Putamen (tissue), 1 donor: ENCODE measurements at places on chromosomes 6 and 20.
A peak's percentile ranks its signal among the peaks of the same experiment; 100 is the strongest.

DNA sequence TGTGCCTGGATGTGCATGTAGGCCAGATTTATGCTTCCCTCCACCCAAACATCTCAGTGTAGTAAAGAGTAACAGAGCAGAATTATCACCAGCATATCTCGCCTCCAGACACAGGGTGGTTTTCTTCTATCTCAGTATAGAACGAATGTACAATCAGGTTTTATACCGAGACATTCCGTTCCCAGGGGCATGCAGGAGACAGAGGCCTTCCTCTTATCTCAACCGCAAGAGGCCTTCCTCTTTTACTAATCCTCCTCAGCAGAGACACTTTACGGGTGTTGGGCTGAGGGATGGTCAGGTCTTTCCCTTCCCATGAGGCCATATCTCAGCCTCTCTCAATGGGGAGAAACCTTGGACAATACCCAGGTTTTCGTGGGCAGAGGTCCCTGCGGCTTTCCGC is 36.4 kb upstream of the MC3R start:
- DNase-seq = no peak

GRCh38 chr6:126781582-126781981 is 336.9 kb upstream of the RSPO3 start:
- DNase-seq = no peak

- DNase-seq = no peak
Observed at GRCh38 chr20:35472209-35472608, 16.8 kb downstream of the CEP250 start.

DNA sequence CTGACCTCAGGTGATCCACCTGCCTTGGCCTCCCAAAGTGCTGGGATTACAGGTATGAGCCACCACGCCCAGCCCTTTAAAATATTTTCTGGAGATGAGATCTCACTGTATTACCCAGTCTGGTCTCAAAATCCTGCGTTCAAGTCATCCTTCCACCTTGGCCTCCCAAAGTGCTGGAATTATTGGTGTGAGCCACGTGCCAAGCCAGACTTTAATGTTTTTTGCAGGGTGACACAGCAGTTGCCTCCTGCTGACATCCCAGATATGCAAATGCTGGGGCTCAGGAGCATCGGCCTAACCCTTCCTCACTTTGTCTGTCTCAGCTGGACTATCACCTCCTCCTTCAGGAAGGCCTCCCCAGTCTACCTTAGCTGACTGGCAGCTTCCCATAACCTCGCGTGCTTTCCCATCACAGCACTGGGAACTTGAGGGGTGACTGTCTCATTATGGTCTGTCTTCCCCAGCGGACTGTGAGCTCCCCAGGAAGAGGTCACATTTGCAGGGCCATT is 14.3 kb upstream of the ID1 start:
- no peak for DNase-seq

GRCh38 chr20:57167971-57168701 is 98.3 kb downstream of the BMP7 start:
- no peak for DNase-seq

DNA sequence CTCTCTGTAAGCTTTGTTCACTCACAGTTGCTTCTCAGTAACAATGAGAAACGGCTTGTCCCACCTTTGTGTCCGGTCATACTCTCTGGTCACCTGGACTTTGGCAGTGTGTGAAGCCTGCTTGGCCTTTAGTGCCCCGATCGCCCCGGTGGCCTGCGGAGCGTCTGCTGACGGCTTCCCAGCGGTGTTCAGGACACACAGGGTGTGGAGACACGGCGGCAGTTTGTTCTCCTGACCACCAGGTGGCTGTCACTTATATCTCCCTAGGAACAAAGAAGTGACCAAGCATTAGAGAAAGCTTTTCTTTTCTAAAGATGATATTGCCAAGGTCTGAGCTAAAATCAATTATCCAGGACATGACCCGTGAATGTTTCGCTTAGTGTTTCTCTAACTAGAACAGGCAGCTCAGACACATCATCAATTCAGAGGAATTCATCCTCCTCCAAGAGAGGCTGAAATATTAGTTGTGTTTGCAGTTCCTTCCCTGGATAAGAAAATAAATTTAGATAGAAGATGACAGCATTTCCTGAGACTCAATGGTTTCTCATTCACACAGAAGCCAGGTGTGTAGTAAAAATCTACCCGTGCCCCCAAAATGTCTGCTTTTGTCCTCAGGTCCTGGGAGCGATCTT is 167.4 kb upstream of the THBS2 start:
- no peak for DNase-seq

DNA sequence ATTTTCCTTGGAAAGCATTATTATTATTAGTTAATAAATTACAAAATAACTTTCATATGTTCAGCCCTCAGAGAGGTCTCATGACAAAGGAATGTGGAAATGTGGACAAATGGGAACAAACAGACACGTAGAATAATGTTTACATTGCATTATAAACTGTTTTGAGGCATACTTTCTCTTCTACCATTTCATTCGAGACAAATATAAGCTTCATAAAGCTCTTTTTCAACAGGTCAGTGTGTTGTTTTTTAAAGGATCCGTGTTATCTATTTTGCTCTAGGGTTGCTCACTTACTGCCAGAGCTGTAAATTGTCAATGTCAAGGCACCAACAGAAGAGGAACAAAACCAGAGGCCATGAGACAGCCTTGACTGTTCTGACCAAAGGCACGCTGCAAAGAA is 256.8 kb downstream of the PHACTR1 start:
- no peak for DNase-seq

GRCh38 chr6:27871924-27872638 is 40.1 kb downstream of the OR2B2 start:
- no peak for DNase-seq

GRCh38 chr6:148747471-148748165 is 788 bp downstream of the UST start:
- DNase-seq = no peak

GRCh38 chr6:86535100-86535499 is 402.2 kb upstream of the HTR1E start:
- DNase-seq = no peak

GRCh38 chr6:161101517-161101916 is 109.9 kb downstream of the MAP3K4 start:
- no peak for DNase-seq

DNA sequence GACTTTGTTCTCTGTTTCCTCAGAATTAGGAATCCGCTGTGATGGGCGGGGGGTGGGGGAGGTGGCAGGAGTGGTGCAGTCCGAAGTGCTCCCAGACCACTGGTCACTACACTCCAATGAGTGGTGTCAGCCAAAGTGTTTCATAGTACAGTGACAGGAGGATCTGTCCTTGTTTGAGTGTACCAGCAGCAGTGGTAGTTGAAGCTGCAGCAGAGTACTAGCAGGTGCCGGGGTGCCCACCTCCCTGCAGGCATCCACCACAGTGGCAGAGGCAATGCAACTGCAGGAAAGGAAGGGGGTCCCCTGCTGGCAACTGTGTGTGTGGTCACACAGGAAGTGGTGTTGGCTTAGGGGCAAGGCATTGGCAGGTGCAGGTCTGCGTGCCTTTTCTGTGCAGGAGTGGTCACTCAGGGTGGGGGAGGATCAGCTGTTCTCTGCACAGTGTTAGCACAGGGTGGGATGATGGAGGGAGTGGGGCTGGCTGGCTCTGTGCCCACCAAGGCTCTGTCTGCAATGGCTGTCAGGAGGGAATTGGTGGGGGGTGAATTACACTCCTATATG is 9.7 kb downstream of the HLA-DOB start:
- DNase-seq = no peak

DNA sequence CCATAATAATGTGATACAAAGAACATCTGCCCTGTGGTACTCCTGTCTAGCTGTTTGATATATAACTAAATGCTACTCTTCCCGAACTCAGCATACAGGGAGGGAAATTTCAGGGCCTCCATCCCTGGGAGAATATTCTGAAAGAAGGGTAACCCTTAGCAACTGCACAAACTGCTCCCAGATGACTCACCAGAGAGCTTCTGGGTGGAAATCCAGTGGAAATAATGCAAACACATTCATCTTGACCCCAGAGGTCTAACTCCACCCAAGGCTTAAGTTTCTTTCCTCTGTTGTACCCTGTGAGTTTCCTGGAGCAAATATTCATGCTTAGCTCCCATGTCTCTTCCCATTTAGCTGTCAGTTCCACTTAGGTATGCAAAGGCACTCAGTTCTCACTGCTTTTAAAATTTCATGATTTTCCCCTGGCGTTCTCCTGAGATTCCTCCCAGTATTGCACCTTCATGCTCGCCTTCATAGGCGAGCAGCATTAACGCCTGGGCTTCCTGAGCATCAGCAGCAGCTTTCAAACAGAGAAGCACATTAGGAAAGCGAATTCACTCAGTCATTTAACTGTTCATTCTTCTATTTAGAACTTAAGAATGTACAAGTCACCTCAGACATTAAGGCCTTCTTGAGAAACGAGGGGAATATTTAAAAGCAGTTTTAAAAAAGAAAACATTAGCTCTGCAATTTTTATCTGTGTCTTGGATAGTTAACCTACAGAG is 43.8 kb upstream of the LAMA4 start:
- no peak for DNase-seq

DNA sequence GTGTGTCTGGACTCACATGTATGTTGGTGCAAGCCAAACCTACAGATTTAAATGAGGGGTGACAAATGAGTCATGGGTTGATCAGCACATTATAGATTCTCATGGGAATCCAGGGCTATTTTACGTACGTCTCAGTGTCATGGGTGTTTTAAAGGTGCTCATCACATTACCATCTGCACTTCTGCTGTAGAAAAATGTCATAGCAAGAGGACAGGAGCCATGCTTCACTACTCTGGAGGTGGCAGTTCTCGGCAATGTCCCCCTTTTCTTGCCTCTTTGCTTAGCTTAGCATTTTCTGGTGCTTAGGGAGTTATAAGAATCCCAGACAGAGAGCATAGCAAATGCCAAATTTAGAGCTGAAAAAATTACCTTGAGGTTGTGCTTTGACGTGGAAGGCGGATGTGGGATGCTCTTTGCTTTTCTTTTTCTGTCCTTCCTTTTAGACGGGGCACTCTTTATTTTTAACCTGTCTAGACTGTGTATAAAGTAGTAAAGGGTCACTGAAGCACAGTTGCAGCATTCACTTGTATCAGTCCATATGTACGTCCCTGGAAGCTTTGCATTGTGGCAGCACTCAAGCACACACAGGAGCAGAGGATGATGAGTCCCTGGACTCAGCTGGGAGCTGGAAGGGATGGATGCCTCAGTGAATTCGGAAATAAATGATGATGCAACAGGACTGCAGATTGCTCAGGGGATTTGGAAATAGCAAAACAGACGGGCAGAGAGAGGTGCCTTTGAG is 139.7 kb downstream of the SYNDIG1 start:
- DNase-seq = peak; percentile 65

GRCh38 chr6:166578536-166579236 is 7.8 kb downstream of the RAMACL start:
- no peak for DNase-seq

DNA sequence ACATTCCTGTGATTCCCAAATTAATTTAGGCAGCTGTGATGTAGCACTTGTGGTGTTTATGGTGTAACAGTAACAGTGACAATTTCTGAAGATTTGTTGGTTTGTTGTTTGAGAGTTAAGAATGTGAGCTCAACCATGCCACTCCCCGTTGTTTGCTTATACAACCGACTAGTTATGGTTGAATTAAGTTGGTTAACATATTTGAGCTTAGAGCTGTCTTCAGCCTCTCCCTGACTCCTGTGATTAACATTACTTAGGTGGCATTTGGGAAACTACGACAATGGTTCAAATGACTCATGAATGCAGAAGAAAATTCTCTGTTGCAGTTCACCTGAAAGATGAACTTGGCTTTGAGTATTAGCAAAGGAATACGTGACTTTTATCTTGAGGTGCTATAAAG is 35.9 kb upstream of the PRL start:
- no peak for DNase-seq

DNA sequence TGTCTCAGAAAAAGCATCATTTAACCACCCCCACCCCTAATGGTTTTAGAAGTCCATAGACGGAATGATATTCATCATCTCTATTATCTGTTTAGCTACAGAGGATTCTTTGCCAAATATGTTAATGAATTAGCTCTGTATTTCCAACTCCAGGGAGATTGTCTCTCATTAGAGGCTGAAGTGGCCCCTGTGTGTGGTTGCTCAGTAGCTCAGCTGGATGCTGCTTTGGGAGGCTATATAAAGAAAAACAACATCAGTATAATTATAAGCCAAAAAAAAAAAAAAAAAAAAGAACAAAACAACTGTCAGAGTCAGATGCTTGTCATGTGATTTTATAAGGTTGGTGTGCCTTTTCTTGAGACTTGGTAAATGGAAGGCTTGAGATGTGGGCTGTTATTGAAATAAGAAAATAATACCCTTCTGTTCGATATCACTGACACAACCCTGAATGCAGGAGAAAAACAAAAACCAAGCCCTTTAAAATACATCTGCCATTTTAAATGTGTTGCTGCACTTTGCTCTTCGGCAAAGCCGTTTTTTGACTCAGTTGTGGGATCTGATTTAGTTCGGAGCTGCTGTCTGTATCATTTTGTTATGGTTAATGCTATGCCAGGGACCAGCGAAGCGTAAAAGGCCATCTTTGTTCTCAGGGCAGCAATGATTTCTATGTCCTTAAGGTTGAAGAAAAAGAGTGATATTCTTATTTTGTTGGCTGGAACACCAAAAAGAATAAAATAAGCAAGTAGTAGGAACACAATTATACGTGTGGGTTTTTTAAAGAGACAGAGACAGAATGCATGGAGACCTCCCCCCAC is 422.6 kb downstream of the QKI start:
- DNase-seq = peak; percentile 24

DNA sequence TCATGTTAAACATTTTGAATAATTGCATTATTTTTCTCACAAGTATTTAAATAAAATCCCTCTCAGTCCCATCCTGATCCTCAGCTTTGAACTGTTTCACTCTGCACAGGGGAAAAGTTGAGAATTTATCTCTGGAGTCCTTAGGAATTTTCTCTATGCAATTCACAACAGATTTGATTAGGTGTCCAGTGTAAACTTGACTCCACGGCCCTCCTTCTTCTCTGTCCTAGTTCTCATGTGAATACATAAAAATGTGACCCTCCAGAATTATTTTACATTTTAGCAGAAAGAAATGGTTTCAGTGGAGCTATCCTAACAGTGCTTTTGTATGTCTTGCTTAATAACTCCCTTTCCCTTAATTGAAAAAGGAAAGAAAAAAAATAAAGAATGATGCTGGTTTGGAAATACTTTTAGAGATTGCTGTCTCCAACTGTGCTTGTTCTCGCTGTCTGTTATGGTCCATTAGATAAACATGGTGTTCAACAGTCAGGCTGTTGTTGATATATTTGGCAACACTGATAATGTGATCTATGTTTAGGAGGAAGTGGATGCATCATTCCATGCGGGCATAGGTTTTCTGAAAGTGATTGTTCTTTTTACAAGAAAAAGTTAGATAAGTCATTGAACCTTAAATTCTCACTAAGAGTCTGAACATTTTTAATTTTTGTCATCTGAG is 599.4 kb upstream of the CITED2 start:
- DNase-seq = no peak

GRCh38 chr6:161215876-161216615 is 57.8 kb downstream of the AGPAT4 start:
- DNase-seq = no peak
